SHP77 treated with DMSO at 0.1 percent for 48 hours (cell line): ENCODE measurements at places on chromosomes 2 and 18.
A peak's percentile ranks its signal among the peaks of the same experiment; 100 is the strongest.

- DNase-seq = no peak
Observed at GRCh38 chr2:106833256-106833655, 52.7 kb downstream of the ST6GAL2 start.

- DNase-seq = no peak
Observed at GRCh38 chr2:40964509-40965250, 512.8 kb upstream of the SLC8A1 start.

- no peak for DNase-seq
Observed at GRCh38 chr2:160566717-160567116, 73.1 kb upstream of the RBMS1 start.

DNA sequence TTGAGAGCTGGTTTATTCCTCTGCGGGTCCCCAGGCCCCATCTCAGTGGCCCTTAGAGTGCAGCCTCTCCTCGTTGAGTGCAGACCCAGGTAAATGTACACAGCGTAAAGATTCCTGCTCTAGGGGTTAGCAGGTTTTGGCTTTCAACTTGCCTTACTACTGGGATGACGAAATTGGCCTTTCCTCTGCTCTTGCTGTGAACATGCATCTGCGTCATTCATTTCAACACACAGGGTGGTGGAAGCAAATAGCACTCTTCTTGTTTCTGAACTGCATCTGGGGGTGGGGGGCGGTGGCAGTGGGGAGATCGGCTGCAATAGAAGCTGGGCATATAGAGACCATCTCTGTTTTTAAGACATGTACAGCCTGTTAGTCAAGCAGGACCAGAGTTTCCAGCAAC lies 16.5 kb upstream of the SLC16A14 start:
- no peak for DNase-seq

DNA sequence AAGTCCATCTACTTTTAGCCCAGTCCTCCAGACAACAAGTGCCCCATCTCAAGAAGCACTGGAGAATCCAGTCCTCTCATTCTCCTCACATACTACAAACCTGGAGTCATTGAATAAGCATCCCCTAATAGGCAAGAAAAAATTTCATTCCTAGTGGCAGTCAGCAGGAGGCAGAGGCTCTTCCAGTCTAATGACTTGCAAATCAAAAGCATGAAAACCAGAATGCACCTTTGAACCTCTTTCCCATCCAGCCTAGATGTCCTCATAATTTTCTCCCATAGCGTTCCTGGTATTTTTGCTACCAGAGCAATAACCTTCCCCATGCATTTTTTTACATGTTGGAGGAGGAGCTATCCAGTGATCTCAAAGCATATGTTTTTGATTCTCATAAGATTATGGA lies 252.6 kb downstream of the TTC32 start:
- DNase-seq = no peak

GRCh38 chr2:144471305-144472045 lies 48.4 kb downstream of the ZEB2 start:
- DNase-seq = no peak

DNA sequence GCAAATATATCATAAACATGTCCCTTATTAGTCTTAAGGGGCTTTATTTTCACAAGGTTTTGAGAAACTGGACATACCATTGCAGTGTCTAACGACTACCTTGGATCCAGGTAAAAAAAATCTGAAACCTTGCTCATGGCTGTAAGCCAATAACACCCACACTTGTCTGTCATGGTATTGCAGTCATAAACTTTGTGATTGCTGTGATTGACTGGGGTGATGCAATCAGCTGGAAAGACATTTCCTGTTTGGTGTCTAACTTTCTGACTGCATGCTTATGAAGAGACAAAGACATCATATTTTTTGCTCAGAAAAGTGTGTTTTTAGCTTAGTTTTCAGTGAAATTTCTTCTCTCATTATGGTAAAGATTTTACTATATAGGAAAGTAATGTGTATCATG lies 635.0 kb downstream of the TSN start:
- no peak for DNase-seq

GRCh38 chr2:239337122-239337876 lies 63.5 kb downstream of the HDAC4 start:
- no peak for DNase-seq

DNA sequence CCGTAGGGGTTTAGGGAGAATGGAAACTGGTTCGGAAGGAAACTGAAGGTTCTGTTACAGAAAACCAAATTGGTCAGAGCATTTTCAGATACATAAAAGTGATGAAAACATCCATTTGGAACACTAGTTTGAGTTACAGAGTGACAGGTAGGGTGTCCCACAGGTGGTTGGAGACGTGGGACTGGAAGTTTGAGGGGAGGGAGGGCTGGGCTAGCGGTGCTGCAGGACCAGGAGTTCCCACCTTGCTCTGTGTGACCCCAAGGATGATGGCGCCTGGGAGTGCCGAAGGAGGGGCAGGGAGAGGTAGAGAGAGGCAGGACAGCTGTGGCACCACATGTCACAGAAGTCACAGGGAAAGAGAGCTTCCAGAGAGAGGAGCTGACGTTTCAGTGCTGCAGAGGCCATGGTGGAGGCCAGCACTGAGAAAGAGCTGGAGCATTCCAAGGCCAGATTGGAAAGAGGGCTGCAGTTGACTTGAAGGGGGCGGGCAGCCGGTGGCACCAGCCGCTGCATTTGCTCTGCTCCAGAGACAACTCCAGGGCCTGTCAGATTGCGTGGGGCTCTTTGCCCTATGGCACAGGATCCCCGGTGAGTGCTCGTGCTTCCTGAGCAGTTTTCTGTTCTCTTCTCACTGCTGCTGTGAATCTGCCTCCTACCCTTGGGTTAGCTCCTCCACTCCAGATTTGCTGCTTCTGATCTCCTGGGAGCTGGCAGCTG lies 56.2 kb upstream of the FOSL2 start:
- DNase-seq = no peak

DNA sequence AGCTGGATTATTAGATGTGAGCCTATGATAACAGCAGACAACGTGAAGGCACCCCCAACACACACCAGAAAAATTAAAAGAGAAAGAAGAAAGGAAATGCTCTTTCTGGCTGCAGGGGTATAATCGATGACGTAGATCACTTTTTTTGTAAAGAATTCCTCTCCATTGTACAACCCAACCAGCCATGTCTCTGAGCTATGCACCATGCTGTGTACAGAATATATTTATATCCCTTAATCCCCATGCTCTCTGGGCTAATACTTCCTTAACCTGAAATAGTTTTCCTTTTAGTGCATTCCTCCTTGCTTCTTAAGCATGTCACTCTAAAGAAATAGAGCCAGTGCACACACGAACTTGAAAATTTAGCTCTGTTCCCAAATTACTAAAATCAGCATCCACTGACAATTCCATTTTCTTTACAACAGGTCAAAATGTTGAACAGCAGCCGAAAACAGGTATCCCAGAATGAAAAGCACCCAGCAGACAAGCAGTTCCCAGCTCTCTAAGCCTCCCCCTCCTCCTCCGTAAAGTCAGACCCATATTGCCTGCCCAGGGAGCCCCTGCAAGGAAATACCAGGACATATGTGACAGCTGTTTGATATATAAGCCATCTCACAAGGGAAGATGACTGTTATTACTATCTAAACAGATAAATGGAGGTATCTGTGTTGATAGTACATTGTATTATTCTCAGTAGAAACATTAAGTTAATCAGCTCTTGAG lies 247.4 kb upstream of the RAB6C start:
- no peak for DNase-seq

DNA sequence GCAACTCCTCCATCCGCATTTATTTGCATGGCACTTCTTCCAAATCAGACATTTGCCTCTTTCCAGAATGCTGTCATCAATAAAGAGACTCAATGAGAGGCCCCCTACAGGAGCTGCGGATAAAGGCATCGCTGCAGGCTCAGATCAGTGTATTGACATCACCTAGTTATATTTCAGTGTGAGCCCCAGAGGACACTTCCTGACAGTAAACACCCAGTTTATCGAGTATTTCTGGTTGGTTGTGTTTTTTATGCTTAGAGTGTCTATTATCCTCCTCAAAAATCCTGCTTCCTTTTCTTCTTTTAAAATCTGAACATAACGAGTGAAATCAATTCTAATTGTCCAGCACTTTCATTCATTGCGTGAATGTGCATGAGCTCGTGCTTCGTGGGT lies 38.8 kb downstream of the NRP2 start:
- no peak for DNase-seq

- DNase-seq = no peak
Observed at GRCh38 chr18:6256521-6256920, 158.2 kb downstream of the L3MBTL4 start.

DNA sequence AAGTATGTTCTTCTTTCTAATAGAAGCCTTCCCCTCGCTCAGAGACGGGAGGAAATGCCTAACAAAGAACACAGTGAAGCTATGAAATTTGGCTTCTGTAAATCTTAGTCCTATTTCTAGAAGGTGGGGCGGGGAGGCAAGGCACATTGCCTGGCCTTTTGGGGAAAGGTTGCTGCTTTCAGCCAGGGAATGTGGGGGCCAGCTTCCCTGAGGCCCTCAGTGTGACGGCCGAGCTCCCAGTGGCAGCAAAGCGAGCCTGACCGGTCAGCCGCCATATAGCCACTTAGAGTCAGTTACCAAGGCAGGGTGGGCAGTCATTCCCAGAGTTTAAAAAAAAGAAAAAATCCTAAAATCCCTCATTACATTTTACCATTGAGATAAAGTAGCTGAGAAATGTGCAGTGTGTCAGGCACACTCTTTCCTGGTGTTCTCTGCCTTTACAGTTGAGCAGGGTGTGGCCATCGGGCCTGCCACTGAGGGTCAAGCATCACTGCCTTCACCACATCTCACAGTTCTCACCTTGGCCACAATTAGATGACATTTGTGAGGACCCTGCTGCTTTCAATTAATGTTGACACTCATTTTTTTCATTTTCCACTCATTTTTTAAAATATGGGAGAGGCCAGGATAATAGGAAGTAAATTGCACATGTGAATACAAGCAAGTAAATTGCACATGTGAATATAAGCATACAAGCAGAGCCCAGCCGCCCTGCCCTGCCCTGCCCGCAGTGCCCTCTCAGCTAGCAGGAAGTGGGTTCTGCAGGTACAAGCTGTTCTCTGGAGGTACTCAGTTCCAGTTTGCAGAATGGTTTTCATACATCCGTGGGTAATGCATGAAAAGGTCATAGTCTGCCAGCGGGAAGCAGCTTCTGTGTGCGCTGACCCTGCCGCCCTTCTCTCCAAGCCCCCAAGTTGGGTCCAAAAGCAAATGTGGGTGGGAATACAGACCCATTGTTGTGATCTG lies 76.9 kb downstream of the WDSUB1 start:
- no peak for DNase-seq

DNA sequence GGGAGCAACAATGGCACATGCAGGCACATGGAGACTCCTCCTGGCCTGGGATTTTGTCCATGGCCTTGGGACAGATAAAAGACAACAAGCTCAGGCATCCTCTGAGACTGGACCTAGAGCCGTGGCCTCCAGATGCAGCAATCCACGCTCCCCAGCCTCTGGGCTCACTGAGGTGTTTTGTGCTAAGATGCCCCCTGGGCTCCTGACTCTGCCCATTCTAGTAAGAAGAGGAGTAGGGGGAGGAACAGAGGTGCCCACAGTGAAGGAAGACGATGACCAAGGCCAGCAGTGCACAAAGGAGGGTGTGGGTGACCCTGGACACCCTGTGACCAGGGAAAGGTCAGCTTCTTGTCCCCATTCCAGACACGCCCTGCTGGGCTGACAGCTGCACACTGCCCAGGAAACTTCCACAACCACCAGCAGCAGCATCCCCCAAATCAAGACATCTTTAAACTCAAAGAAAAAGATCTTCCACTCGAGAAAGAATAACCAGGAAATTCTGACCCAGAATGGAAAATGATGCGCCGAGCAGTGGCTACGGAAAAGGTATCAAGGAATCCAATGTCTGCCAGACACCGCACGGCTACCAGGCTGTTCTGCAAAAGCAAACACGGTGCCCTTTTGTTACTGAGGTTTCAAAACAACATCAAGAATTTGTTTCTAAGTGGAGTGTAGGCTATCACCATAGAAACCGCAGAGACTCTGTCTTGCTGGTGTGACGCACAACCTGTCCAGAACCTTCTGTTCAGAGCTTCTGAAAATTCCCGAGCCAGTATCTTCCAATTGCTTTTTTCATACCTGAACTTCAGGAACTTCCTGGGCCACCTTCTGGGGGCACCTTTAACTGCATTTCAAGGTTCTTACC lies 65.5 kb downstream of the ZNF516 start:
- no peak for DNase-seq

GRCh38 chr18:76497021-76497420 lies 2.0 kb upstream of the ZNF516 start:
- DNase-seq = no peak

GRCh38 chr2:165202239-165202638 lies 1.6 kb downstream of the SCN3A start:
- DNase-seq = no peak

DNA sequence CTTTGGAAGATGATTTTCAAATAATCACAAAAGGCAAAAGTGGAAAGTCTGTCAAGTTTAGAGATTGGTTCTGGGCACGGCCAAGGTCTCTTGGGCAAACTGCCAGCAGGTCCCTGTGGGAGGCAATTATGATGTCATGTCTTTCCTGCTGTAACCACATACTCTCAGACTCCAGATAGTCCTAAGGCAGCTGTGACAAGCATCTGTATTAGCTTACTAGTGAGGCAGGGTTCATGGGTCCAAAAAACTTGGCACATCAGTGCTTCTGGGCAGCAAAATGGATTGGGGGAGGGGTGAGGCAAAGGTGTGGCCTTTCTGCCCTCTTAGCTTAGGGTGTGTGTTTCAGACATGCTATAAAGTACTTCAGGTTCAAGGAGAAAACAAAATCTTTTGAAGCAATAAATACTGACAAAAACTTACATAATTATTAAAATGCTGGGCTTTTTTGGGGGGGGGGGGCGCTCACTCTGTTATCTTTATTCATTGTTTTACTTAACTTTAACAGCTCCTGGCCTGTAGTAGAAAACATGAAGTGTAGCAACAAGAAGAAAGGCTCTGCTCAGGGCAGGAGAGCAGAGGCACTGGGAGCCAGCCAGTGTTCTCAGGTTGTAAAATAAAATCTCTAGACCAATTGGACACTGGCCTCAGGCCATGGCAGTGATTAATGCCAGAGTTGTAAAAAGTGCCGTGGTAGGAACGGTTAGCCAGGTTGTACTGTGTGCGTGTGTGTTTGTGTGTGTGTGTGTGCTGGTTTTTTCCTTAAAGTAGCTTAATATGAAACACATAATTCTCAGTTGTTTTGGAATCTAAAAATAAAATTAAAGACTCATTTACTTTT lies 14.3 kb upstream of the TANC1 start:
- peak; percentile 12 for DNase-seq

GRCh38 chr2:83742117-83742782 lies 716.8 kb downstream of the SUCLG1 start:
- DNase-seq = no peak

DNA sequence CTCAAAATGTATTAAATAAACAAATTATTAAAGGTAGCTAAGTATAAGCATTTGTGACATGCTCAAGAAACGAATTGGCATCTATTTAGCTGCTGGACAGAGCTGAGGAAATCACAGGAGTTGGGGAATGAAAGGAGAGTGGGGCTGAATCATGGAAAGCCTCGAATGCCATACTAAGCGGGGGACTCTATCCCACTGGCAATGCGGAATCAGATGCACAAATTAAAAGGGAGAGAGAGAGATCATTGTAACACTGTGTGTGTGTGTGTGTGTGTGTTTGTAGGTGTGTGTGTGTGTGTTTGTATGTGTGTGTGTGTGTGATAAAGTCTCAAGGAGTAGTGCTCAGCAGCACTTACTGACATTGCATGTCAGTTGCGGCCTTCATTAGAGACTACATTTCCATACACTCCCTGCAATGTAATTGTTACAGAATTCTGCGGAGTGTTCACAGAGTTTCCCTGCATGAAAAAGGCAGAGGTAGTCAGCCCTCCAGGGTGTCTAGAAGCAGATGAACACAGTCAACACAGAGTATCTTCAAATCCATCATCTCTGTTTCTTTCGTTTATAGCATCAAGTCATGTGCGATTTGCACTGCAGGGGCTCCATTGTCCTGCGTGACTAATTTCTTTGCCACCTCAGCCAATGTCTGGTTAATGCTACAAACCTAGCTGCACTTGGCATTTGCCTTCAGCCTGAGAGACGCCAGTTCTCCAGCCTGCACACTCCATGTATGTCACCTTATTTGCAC lies 111.7 kb upstream of the CYRIA start:
- DNase-seq = no peak
